ENCODE measurements at places on chromosomes 1 and 21.

DNA sequence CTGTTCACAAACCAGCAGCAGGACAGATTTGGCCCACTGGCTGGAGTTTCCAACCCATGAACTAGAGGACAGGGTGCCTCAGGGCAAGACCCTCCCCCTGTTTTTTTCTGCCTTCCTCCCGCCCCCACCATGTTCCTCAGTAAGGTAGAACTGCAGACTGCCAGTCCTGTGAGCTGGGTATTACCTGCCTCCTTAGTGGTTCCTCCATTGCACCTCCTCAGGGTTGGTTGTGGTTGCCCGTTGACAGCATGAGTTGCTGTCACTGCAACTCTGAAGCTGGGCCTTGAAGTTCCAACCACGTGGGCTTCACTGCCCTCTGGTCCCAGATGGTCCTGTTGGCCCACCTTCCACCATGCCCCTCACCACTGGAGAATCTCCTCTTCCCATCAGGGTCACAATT is 28.8 kb downstream of the TENT5C start:
- no peak for DNase-seq

DNA sequence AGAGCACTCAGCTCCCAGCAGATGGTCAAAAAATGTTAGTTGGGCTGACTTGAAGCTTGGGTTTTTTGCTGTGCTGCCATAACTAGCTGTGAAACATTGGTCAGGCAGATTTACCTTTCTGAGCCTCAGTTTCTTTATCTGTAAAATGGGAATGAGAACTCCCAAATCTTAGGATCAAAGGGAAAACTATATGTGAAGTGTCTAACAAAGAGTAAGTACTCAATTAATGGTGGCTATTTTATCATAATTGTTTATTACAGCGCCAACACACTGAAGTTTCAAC is 164.2 kb upstream of the POU3F1 start:
- DNase-seq = no peak

DNA sequence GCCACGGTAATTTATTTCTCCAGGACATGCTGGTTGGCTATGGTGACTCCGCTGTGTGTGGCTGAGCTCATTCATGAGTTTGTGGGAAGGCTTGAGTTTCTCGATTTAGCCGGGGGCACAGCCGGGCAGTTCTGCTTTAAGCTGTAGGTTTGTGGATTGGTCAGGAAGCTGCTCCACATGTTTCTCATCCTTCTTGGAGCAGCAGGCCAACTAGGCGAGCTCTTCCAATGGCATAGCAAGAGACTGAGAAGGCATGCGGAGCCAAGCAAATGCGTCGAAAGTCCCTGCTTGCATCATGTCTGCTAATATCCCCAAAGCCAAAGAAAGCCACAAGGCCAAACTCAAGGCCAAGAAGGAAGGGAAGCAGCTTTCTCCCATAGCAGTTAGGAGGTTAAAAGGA is 71.6 kb upstream of the GREM2 start:
- DNase-seq = no peak

DNA sequence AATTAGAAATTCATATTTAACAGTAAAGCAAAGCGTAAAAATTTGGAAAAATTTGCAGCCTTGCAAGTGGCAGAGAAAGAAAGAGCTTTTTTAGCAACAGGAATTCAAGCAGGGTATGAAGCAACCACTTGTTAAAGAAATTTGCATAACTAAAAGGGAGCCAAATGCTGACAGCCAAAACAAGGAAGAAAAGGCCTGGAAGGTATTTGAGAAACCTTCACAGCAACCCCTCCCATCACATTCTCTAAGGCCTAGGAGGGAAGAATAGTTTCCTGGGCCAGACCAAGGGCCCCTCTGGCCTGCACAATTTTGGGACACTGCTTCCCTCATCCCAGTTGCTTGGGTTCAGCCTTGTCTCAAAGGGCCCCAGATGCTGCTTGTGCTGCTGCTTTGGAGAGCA is 672.4 kb upstream of the TMPRSS15 start:
- DNase-seq = no peak

DNA sequence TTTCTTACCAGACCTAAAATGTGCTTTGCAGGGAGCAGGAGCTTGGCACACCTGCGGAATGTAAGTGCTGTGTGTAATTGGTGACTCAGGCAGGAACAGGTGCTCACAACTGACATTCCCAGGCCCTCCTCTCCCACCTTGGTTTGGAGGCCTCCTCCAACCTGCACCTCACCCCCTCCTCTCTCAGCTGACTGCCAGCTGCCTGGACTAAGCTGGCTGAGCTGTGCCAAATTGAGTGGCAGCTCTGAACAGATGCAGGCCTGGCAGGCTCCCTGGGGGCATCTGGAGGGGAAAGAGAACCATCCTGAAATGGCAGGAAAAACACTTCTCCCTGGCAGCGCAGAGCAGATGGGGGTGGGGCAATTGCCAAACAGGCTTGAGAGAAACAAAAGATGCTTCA is 91.7 kb upstream of the PGBD5 start:
- DNase-seq = no peak

GRCh38 chr1:56303805-56304204 is 275.6 kb downstream of the PLPP3 start:
- DNase-seq = no peak

- DNase-seq = no peak
Measured at GRCh38 chr1:23865543-23865930, 2.6 kb downstream of the FUCA1 start.

- no peak for DNase-seq
Measured at GRCh38 chr1:32485554-32486255, 20.8 kb downstream of the ZBTB8B start.

- DNase-seq = peak; percentile 22
Measured at GRCh38 chr1:109910123-109910962, at the start of gene CSF1. TSS of gene CSF1 (plus strand) at chr1:109910849. CDS start at chr1:109911024, 175 bp downstream.

- no peak for DNase-seq
Measured at GRCh38 chr1:112026016-112026415, 36.5 kb upstream of the KCND3 start.

DNA sequence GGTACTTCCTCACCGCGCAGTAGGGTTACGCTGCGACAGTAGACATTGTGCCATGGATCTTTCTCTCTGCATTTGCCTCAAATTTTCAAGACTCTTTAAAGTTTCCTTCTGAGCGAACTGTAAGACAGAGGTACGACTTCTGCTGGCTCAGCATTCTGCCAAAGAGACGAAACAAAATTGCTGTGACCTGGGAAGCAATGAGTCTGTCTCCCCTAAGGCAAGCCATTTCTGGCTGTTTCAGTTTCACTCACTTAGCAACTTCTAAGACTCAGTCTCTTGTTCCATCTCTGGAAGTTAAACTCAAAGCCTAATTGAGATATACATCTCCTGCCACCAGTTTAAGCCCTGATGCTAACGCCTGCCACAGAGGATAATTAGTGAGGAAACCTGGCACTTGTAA is 510.9 kb upstream of the DAB1 start:
- no peak for DNase-seq

- no peak for DNase-seq
Measured at GRCh38 chr1:15765495-15766194, 7.0 kb downstream of the FBLIM1 start.

Data from activated gamma-delta T cell (primary cell).